ENCODE measurements at places on chromosomes 13 and 19. TPM values are rescaled to one million over a fixed set of nuclear protein-coding genes. Genes with fewer than 3 reads are reported as not detected.

The SYCN gene
- not detected for total RNA-seq

The ZFP82 gene
- 7.4 TPM for total RNA-seq

The DKKL1 gene
- 0.59 TPM for total RNA-seq

The COG6 gene
- total RNA-seq = 61.8 TPM

The NUDT19 gene
- 4.5 TPM for total RNA-seq

The ZNF578 gene
- total RNA-seq = 9.5 TPM

The DUXA gene
- total RNA-seq = not detected
